Left cardiac atrium (tissue), 4 donors: ENCODE measurements at places on chromosomes 2 and 18.

GRCh38 chr2:237283131-237283928 lies 130.6 kb downstream of the COL6A3 start:
- no peak for DNase-seq

DNA sequence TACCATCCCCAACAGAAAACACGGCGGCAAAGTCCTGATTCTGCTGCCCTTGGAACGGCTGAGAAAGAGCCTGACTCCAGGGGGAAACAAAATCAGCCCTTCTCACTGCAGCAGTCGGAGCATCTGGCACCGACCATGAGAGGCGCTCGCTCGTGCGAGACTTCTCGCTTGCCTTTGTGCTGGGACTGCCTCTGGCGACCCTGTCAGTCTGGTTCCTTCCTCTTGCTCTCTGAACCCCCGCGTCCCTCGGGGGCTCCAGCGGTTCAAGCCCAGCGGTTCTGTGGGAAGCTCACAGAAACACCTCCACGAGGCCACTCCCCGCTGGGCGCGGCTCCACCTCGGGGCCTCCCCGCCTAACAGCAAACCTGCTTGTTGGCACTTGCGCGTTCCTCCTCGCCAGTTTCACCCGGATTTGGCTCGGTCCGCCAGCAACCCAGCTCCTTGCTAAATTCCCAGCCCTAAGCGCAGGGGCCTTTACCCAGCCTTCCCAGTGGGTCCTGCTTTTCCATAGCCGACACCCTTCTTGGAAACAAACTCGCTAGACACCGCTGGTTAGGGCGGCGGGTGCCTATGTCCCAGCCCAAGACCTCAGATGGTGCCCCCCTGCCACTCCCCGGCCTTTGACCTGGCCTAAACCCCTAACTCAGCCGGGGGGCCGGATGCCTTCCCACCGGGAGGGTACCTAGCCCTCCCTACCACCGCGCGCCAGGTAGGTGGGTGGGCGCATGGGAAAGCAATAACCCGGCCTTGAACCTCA lies 2.2 kb downstream of the RND3 start:
- peak; percentile 73 for DNase-seq

DNA sequence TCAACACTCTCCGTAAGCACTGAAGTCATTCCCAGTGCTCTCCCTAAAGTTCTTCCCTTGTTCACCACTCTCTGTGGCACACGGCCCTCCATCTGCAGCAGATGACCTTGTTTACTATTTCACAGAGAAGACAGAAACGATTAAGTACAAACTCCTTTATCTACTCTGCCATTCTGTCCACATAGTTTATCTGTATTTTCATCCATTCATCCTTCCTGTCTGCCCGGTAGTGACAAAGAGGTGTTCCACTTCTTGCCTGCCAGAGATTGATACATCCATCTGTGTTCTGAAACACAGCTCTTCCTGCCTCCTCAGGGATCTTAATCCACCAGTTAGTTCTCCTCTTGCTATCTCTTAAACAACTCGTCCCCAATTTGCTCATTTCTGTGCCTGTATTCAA lies 77.9 kb upstream of the CD226 start:
- no peak for DNase-seq

GRCh38 chr2:196987649-196988364 lies 61.3 kb upstream of the PGAP1 start:
- DNase-seq: no peak

DNA sequence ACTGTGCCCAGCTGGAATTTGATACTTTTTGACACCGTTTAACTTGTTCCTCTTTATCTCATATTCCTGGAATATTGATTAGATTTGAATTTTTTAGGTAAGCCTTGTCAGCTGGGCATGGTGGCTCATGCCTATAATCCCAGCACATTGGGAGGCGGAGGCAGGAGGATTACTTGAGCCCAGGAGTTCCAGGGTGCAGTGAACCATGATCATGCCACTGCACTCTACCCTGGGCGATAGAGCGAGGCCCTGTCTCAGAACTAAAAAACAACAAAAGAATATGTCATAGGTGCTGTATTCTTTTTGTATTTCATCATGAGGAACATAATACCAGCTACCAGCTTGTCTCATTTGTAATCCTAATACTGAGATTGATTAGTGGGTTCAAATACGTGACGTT lies 90.3 kb downstream of the ZNF532 start:
- DNase-seq: no peak

- DNase-seq: no peak
These were observed 392.1 kb upstream of the RAB12 start for GRCh38 chr18:8217051-8217564.

GRCh38 chr2:37947306-37947705 lies 22.2 kb downstream of the RMDN2 start:
- DNase-seq: no peak

DNA sequence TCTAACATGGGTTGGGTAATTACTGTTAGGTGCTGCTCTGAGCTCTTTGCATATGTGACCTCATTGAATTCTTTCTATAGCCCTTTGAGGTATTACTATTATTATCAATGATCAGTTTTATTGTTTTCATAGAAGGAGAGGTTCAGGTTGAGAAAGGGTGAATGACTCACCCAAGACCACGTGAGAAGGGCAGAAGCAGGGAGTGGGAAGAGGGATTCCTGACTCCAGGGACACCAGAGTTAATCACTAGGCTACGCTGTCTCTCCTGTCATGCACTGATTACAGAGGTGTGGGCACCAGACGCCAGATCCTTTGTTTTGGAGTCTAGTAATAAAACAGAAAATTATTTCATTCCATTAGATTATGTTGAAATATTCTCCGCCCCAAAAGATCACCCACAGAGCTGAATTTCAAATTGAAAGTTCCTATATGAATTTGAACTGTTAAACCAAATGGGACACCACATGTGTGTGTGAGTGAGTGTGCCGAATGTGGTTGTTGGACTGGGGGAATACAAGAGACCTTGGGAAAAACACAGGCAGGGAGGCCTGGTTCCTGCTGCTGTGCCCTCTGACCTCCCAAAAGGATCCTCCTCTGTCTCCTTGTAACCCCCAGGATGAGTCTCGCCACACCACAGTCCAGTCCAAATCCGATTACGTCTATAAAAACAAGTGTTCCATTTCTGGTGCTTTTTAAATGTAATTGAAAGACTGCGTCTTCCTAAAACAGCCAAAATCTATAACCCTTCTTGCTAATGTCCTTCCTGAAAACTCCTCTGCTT lies 215.4 kb downstream of the ZNF521 start:
- DNase-seq: peak; percentile 36

DNA sequence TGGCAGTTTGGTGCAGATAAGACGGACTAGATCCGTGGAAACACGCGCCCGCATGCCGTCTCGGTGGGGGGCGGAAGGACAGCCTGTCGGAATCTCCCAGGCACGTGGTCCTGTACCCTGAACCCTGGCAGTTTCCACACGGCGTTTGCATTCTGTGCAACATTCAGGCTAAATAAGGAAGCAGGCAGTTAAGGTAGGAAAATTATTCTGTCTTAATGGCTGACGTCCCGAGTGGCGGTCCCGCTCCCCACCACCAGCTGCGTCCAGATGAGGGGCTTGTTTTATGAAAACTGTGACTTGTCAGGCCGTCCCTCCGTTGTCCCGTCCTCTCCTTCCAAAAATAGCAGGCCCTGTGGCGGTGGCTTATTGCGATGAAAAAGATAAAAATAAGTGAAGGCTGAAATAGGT lies 120.2 kb downstream of the NFATC1 start:
- DNase-seq: no peak

GRCh38 chr2:53183581-53183980 lies 584.0 kb upstream of the CHAC2 start:
- DNase-seq: no peak

DNA sequence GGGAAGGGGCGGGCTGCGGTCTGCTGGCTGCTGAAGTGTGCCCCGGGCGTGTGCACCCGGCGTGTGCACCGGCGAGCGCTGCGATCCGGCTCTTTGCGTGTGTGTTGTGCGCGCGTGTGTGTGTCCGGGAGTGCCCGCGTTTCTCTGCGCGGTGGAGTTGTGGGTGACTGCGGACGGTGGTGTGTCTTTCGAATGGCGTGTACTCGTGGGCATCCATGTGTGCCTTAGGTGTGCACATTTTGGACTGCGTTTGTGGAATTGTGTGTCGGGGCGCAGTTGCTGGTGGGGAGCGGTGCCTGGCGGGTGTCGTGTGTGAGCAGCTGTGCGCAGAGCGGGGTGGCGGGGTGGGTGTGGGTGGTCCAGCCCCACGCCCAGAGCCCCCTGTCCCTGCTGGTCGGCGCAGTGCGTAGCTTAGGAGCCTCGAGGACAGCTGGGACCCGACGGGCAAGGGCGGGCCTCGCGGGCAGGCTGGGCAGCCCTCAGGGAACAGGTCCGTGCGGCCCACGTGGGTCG lies 533 bp downstream of the HPCAL1 start:
- DNase-seq: no peak

GRCh38 chr2:156466739-156467405 lies 30.7 kb downstream of the GPD2 start:
- peak; percentile 60 for DNase-seq

GRCh38 chr18:24831871-24832665 lies 371.6 kb downstream of the HRH4 start:
- DNase-seq: no peak

GRCh38 chr2:161981679-161982250 lies 92.2 kb downstream of the DPP4 start:
- DNase-seq: no peak

DNA sequence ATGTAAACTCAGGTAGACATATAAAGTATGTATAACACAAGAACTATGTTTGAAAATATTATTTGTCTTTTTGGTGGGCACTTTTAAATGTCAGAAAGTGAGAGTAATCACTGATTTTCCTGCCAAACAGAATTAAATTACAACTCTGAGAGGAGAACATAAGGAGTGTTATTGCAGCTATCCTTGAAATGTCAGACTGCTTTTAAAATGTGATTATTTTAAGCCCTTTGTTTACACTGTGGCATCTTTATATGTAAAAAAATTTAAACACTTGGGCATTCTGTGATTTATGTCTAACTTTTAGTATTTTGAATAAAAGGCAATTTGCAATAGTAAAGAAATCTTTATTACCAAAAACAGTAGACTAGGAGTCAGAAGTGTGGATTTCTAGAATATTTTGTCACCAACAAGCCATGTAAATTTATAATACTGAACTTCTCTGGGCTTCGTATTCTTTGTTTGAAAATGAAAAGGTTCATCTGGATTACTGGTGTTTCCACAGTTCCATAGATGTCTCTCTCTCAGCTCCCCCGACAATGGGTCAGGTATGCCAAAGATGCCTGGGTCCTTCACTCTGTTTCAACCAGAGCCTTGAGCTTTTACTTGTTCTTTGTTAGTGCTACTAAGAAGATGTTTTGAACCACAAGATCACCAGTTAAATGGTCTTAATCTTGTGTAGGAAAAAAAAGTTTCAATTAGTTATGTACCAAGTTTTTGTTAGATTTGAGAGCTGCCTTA lies 38.8 kb downstream of the GULP1 start:
- no peak for DNase-seq

DNA sequence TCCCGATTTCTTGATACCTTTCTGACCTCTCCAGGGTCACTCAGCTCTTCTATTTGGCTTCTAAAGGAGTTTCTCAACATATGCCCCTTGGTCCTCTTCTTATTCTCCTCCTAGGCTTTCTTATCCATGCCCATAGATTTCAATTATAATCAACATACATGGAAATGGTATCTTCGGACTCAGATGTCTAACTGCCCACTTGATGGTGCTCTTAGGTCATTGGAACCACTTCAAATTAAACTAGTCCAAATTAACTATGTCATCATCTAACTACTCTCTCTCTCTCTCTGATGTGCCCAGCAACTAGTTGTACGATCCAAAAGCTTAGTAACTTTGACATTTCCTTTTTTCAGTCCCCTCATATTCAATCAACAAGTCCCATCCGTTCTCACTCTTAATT lies 43.2 kb upstream of the GPR75 start:
- DNase-seq: no peak

DNA sequence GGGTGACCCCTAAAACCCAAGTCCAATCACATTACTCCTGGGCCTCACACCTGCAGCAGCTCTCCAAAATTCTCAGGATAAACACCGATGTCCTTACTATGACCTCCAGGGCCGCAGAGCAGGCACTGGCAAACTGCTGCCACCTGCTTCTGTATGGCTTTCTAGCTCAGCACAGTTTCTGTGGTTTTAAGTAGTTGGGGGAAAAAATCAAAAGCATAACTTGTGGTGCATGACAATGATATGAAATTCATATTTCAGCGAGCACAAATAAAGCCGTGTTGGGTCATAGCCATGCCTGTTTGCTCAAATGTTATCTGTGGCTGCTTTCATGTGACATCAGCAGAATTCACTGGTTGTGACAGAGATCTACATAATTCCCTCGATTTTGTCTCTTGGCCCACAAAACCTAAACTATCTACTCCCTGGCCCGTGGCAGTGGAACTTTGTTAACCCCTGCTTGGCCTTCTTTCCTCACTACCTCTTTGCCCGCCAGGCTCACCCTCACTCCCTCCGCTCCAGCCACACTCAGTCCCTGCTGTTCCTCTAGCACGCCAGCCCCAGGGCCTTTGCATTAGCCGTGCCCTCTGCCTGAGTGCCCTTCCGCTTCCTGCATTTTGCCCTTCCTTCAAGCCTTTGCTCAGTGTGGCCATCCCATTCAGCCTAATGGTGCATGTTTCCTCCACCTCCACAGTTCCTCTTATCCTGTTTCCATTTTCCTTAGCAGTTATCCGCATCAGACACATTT lies 108.3 kb downstream of the AGAP1 start:
- no peak for DNase-seq

- no peak for DNase-seq
These were observed 42.7 kb downstream of the SFXN5 start for GRCh38 chr2:73028841-73029240.

- no peak for DNase-seq
These were observed 80.8 kb downstream of the KCTD18 start for GRCh38 chr2:200428961-200429665.
